IMR-90 (cell line): ENCODE measurements at places on chromosomes 16 and 17. TPM values are rescaled to one million over a fixed set of nuclear protein-coding genes. Genes with fewer than 3 reads are reported as not detected.

GRCh38 chr16:24980077-24980793, 34.9 kb downstream of the ARHGAP17 start:
- DNase-seq = no peak

DNA sequence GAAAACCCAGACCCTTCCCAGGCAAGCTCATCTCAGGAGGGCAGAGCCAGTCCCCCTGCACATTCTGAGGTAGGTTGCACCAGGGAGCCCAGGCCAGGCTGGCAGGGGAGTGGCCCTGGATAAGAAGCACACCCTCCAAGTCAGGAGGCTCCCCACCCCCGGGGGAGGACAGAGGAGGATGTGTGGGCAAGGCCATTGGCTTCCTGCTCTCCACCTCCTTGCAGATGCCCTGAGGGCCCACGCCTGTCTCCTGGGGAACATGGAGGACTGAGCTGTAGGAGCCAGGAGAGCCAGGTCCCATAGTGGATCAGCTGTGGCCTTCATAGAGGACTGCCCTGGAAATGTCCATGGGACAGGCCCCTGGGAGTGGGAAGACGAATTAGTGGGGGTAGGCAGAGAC, 126.7 kb downstream of the IRF8 start:
- DNase-seq = no peak

- DNase-seq = peak; percentile 90
Observed at GRCh38 chr16:11107780-11108465, 148.1 kb downstream of the SOCS1 start.

DNA sequence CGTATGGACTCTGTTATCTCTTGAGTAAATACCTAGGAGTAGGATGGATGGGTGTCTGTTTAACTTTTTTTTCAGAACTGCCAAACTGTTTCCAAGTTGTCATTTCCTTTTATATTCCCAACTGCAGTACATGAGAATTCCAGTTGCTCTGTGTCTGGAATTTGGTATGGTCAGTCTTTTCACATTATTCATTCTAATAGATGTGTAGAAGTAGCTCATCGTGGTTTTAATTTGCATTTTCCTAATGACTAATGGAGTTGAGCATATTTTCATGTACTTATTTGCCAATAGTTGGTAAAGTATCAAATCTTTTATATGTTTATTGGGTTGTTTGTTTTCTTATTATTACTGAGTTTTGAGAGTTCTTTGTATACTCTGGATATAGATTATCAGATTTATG, 27.0 kb downstream of the MRTFB start:
- no peak for DNase-seq

Gene TBC1D3E
- total RNA-seq = not detected in 2 replicates

DNA sequence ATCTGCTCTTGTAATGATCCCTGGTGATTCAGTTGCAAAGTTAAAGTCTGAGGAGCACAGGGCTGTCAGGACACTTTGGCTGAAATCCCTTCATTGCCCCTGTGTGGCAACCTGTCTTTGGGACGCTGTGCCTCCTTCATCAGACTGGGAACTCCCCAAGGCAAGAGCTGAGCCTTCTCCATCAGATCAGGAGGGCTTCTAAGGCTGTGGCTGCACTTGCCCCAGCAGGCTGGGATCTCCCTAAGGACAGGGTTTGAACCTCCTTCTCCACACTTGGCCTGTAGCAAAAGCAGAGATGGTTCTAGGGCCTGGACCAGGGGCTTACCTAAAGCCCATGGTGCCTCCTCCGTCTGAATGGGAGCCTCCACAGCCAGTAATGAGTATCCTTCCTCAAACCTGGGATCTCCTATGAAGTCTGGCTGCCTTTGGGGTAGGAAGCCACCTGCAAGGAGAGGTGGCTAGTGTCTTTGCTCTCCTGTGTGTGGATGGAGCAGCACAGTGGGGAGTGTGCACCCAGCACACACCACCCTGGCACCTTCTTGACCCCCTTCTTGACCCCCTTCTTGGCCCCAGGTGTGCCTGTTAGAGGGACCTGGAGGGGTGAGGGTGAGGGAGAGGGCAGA, 79.0 kb upstream of the NKD1 start:
- no peak for DNase-seq

DNA sequence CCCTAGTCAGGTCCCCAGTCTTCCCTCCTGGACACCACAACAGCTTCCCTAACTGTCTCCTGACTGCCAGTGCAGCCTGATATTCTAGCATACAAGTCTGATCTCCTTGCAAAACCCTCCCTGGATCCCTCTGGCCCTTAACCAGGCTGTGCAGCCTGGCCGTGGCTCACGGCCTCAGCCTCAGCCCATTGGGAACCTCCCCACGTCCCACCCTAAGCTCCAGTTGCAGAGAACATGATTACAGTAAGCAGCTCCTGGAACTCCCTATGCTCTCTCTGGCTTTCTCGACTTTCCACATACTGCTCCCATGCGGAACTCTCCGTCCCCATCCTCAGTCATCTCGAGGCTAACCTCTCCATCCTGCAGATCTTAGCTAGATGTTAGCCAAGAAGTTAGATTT, 13.0 kb downstream of the ALOX12B start:
- DNase-seq = no peak

DNA sequence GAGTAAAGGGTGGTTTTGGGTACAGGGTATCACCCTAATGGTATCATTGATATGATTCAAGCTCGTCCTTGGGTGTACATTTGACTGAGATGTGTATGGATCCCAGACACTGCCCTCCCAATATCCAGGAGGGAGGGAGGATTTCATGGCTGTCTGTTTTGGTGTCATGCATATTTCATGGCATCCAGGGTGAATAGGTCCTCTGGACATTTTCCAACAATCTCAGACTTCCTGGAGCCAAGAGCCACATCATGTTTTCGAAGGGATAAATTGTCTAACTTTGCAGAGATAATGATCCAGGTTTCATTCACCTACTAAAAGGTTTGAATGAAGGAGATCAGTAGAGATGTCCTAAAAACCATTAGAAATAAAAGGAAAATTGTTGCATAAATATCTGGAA, 431.9 kb downstream of the SHISA9 start:
- DNase-seq = no peak

DNA sequence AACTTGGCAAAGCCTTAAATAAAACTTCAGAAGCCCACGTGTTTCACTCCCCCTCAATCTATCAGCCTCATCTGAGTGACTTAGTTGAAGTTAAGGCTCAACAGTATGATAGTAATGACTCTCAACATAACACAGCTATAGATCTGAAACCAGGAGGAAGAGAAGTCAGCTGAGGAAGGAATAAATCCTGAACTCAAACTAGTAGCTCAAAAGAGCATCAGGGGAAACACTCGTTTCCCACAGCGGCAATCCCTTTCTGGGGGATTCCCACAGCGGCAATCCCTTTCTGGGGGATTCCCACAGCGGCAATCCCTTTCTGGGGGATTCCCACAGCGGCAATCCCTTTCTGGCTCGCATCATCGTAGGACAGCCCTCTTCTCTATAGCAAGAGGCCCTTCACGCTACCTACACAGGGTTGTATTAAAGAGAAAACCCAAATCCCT, 56.8 kb downstream of the ZZEF1 start:
- DNase-seq = no peak

GRCh38 chr17:64447526-64447925, 1.4 kb upstream of the MILR1 start:
- DNase-seq = no peak

DNA sequence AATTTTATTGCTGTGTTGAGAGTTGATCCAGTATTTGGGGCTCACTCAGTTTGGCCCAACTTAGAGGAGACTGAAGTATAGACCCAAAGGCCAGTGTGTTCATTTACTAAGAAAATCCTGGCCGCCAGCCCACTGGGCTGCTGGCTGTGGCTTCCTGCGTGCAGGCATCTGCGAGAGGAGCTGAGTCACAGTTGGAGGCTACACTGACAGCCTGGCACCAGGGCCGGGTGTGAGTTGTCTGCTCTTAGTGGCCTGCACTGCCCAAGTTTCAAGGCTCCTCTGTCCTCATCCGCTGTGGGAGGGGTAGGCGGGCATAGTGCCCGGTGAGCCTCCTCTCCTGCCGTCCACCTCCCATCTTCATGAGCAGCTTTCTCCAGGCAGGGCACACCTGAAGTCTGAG, 54.2 kb downstream of the PLD6 start:
- DNase-seq = peak; percentile 96

Gene CCDC92B
- total RNA-seq = not detected in 2 replicates

GRCh38 chr17:78970834-78971755, 8.6 kb downstream of the LGALS3BP start:
- peak; percentile 72 for DNase-seq

- DNase-seq = no peak
Observed at GRCh38 chr16:74556375-74556922, 50.5 kb downstream of the GLG1 start.

Gene ASGR1
- 1.3 and 1.9 TPM in 2 replicates for total RNA-seq

Gene STX1B
- total RNA-seq = 3.9 TPM in 2 replicates

Gene OSBPL7
- total RNA-seq = 4.7 and 5.2 TPM in 2 replicates

GRCh38 chr16:11602321-11602720, 15.6 kb upstream of the LITAF start:
- DNase-seq = no peak

Gene EPOP
- total RNA-seq = 0.28 and 0.36 TPM in 2 replicates

DNA sequence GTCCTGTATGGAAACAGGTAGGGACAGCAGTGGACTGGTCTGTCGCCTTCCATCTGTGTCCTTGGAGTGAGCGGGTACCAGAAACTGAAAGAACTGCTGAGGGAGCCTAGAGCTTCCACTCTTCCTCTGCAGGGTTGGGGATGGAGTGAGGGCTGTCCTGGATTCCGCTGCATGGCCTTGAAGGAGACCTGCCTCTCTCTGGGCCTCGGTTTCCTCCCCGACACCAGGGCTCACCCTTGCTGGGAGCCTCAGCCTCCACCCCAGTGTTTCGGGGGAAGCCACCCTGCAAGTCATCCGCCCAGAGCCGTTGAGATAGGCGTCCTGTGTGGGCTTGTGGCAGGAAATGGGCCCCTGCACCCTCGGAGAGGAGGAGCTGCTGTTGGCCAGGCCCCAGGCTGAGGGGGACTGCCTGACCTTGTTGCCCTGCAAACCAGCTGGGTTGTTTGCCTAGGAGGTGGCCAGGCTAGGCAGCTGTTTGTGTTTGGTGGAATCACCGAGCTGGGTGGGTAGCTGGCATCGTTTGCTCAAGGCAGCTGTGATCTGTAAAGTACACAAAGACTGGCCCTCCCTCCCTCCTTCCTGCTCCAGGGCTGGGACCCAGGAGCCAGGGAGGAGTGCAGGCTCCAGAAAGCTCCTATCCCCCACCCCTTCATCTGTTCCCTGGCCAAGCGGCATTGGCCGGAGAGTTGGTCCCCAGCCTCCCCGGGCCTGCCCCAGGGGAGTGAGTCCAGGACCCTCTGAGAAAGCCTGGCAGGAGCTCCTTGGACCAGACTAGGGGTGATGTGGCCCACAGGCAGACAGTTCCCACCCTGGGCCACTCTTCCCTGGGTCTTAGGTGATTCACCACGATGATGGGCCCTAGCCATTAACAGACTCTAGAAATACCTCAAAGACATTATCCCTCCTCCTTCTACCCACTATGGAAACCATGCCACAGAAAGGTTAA, 1.3 kb downstream of the RAB37 start:
- no peak for DNase-seq

DNA sequence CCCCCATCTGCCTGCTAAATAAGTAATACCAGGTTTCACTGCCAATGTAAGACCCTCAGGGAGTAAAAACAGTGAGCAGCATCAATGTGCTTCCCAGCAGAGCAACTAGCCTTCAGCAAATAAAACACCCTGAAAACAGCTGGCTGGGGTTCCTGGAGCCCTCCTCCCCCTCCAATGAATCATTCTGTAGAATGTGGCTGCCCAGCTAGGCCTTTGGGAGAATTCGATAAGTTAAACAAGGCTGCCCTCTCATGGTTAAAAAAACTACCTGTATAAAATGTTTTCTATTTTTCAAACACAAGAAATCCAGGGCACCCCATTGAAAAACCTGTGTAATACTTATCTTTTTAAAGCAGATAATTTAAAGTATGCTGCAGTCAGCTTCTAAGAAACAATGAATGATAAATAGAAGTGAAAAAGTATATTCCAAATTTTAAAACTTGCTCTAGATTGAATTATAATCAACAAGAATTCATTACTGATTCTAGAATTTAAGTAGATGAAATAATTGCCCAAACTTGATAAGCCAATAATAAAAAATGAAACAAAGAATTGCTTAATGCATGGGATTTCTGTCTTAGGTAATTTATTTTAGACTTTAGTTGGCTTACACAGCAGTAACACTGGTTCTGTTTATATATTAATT, 9.4 kb upstream of the TOM1L1 start:
- peak; percentile 73 for DNase-seq

Gene TBC1D3K
- not detected in 2 replicates for total RNA-seq

DNA sequence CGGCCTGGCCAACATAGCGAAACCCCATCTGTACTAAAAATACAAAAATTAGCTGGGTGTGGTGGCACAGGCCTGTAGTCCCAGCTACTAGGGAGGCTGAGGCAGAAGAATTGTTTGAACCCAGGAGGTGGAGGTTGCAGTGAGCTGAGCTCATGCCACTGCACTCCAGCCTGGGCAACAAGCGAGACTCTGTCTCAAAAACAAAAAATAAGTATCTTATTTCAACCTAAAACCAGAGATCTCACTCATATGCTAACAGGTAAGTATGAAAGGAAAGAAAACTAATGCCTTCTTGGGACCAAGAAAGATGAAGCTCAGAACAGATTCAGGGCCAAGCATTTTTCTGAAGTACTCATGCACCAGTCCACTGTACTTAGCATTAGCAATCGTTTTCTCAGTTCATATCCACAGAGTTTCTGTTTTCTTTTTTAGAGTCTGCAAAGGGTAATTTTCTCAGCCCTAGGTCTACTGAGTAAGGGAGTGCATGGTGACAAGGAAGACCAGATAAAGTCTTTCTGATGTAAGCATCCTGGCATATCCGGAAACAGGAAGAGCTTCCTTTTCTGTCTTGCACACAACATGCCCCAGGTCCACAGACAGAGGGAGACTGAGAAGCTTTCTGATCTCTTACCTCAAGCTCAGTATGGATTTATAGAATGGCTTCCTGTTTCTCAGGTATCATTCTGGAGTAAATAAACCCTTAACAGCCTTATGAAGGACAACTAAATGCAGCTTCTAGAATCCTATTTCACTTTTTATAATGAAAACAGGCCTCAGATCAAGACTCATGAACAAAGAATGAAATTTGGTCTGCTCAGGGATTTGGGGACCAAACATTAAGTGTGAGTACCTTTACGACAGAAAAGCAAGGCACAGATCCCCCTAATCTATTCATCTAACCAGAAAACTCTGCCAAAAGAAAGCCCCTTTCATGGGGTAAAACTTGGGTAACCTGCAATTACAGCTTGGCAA, 38.7 kb upstream of the FOXJ1 start:
- peak; percentile 50 for DNase-seq

DNA sequence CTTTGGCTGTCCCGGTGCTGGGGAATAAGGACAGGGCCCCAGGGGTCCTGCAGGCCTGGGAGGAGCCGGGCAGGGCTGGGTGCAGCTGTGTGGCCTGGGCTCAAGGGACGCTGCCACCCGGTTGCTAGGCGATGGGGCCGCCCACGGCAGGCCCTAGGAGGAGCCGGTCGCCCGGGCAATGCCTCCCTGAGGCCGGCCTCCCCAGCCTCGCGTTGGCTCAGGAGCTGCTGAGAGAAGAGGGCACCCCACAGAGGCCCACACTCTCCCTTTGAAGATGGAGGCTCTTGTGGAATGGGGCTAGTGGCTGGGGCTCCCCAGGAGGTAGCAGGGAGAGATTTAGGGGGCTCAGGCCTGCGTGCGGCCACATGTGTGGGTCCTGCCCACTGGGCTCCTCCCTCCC, at the start of gene CIBAR2:
TSS of gene CIBAR2 (minus strand) at position 109 of the 400 bp plus-strand sequence. CDS start 120 bp downstream, outside the sequence.
- DNase-seq = no peak
